ENCODE measurements at places on chromosomes 7 and 10.

DNA sequence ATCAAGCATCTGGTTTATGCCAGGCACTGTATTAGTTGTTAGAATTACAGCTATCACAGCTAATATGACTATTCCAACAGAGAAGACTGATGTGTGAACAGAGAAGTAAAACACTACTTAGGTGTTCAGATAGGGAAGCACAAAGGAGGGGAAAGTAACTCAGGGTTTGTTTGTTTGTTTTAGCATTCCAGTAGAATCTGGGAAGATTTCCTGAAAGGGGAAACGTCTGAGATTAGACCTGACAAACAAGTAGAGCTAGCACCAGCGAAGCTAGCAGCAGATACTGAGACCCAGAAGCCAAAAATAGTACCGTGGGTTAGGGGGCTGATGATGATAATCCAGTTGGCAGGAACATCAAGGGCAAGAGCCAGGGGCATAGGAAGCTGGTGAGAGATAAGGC is 28.8 kb upstream of the KLHL7 start:
- DNase-seq, result no peak

GRCh38 chr10:13681960-13682359 is 95.2 kb downstream of the PRPF18 start:
- no peak for DNase-seq

DNA sequence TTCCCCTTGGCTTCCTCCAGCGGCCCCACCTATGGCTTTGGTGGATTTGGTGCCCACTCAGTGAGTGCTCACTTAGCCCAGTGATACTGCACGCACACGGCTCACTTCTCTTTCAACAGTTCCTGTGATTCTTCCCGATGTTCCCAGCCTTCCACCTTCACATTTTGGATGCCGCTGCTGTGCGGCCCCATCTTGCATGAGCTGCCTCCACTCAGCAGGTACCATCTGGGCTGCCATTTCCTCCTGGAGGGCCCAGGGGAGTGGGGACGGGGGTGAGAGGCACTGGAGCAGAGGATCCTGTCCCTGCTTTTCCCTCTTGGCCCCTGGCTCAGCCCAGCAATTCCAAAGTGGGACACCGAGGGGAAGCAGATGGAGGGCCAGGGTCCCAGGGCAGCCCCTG is 323.3 kb upstream of the ZNF32 start:
- no peak for DNase-seq

DNA sequence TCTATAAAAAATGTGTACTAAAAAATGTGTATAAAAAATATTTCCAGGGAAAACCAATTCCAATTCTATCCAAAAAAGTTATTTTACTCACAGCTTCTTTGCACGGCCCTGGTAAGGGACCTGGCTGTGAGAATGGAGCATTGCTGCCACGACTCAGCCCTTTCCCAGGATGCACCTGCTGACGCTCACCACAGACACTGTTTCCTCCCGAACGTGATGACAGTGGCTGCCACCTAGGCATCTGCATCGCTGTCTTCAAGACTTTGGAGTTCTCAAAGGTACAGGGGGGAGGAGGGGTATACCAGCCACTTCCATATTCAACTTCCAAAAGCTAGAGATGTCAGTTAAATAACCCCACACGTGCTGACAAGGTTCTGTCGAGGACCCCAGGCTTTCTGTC is 23.9 kb upstream of the PTPRN2 start:
- DNase-seq, result no peak

GRCh38 chr10:22444219-22444788 is 99.0 kb downstream of the SPAG6 start:
- DNase-seq, result no peak

DNA sequence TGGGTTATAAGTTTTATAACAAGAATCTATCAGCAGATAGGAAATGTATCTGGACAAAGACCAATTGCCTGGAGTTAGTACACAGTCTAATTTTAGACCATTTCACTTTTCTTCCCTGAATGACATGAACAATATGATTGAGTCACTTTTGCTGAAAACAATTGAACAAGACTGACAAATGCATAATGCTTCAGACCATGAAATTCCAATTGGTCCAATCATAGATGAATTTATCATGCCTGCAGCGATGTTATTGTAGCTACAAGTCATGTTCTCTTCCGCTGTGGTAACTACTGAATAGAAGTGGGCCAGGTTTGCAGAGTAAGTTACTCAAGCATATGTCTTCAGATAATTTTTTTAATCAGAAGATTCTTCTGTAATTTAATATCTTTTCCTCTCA is 73.4 kb downstream of the VSTM2A start:
- DNase-seq, result no peak

DNA sequence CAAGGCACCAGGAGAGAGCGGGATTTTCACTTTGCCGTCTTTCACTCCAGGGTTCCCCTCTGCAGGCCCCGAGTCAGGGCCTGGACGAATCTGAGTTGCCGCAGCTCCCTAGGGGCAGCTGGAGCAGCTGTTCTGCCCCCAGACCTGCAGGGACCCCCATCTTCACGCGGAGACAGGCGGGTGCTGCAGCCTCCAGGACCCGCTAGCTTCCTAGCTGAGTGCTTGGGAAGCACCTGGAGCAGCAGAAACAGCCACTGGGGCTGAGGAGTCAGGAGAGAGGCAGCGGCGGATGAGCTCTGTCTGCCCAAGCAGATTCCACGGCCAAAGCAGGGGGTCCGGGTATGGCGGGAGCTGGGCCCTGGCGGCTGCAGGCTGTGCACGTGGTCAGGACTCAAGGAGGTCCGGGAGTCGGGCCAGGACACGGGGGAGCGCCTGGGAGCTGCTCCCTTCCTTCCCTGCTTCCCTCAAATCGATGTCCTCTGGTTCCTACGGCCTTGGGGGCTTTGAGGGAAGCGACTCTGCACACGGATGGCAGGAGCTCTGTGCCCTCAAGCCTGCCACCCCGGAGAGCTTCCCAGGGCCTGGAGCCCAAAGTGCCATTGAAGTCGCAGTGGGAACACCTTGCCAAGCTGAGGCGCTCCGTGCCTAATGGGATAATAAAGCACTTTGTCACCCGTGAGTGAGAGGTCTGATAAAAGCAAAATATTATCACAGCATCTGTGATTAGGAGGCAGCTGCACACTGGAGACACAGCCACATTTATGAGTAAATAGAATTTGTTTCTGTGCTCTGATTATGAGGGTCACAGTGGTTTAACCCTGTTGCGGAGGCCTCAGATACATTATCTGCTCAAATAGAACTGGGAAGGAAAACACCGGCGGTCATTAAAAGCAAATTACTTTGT is 17.2 kb downstream of the MNX1 start:
- no peak for DNase-seq

GRCh38 chr10:92800134-92800733 is 48.1 kb upstream of the EXOC6 start:
- DNase-seq, result no peak

DNA sequence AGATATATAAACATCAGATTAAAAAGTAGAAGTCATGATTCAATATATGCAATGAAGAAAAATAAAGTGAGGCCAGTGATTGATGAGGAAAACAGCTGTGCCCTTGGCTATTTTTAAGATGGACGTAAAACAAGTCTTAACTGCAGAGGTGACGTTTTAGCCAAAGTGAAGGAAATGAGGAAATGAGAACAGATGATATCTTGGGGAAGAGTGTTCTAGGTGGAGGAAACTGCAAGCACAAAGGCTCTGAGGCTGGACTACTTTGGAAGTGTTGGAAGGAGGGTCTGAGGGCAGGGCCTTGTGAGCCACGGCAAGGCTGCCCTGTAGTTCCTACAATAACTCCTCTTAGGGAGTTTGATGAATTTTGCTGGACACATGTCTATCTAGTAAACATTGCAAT is 140.5 kb upstream of the AKR1E2 start:
- no peak for DNase-seq

DNA sequence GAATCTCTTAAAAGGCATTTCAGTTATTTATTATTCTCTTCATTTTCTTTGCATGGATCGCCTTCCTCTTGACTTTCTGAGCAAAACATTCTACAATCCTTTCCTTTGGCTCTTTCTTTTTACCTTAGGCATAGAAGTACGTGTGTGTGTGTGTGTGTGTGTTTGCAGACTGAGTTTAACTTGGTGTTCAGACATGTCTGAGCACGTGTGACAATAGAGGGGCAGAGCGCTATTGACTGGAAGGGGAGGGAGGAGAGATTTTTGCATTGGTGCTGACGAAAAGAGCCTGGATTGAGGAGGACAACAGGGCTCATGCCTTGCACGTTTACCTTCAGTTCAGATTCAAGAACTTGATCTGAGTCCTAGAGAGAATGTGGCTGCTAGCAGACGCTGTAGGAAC is 129.8 kb downstream of the SEC23IP start:
- DNase-seq, result no peak

GRCh38 chr7:116030651-116031276 is at the start of gene TFEC:
TFEC (minus strand) TSS chr7:116030763; CDS start chr7:115984441, 46,322 bp downstream.
- DNase-seq, result no peak

DNA sequence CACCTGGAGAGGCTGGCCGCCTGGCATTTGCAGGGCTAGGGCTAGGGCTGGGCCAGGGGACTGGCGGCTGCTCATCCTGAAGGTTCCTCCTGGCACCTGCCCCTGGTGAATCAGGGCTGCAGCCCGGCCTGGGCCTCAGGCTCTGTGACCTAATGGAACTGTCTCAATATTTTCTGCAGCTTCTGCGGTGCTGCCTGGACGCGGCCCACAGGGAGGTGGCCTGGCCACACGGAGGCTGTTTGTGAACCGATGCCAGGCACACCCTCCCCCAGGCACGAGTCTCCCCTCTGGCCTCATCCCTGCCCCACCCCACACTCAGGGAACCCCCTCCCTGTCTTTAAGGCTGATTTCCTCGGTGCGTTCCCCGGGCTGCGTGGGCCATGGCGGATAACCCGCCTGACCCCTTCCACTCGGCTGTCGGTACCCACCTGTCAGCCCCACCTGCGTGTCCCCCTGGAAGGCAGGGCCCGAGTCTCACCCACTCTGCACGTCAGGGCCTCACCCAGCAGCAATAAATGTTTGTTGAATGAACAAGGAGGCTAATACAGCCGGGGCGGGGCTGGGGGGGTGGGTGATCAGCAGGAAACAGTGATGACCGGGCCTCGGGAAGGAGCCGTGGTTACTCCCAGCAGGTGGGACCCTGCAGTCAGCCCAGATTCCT is 54.5 kb upstream of the DNAJB6 start:
- no peak for DNase-seq

DNA sequence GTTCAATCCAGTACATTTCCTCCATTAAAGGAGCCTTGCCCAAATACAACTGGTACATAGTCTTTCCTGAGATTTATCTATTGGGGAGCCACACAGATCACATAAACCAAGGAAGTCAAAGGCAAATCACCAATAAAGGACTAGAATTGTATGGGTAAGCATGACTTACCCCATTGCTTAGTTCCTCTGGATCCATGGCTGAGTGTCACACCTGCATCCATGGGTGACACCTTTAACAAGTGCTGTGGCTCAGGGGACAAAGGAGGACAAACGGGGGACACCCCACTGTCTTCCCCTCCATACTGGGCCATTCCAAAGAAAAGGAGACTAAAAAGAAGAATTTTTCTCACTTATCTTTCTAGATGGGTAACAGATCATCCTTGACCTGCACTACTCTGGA is 30.4 kb downstream of the ZNF92 start:
- DNase-seq, result no peak

DNA sequence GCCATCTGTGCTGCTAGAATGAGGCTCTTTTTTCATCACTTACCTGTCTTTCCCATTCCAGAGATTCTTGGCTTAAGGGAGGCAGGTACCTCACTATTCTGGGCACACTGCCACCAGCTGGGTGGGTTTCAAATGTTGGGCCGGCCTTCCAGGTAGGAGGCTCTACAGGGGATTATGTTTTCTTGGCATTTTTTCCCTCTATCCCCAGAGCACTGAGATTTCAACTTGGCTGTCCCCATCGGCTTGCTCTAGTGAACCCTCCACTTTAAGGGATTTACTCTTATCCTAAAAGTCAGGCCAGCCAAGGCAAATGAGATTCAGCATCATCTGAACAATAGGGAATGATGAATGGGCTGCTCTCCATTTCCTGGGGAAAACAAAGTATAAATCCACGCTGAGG is 710.1 kb upstream of the CELF2 start:
- DNase-seq, result no peak

DNA sequence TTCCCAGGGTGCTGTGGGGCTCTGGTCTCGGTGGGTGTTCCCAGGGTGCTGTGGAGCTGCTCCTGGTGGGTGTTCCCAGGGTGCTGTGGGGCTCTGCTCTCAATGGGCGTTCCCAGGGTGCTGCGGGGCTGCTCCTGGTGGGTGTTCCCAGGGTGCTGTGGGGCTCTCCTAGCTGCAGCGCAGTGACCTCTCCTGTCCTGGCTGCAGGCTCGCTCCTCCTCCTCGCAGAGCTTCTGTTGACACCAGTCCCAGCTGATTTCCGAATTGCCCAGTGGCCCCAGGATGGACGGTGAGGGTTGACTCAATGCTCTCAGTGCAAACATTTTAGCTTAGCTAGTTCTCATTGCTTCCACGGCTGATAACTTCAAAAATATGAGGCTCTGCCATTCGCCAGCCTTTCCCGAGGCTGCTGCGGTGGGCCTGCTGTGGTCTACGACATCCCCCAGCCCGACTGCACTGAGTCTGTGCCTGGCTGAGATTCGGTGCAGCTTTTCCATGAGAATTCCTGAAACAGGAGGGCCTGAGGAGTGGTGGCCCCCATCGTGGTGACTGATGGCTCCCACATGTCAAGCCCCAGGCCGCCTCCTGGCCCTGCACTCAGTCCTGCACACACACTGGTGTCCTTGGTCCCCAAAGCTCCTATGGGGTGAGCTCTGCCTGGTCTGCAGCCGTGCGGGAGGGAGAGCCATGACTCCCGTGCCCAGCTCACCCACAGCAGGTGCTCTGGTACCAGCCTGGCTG is 58.3 kb upstream of the NKX6-2 start:
- no peak for DNase-seq

DNA sequence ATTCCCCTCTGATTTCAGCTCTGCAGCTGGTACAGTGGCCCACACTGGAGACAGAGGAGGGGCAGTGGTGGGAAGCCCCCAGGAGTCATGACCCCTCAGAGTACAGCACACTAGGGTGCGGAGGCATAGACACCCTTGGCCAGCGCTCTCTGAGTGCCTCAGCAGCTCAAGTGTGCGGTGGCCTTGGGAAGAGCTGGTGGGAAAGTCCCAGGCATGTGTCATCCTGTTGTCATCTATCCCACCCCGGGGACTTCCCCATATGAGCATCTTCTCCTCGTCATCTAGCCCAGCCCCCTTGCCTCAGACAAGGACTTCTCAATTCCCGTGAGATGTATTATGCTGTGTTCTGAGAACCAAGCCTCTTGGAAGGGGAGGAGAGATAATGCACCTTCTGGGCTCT is 15.6 kb upstream of the PPIF start:
- peak; percentile 37 for DNase-seq
